Kidney (tissue), 22 donors: ENCODE measurements at places on chromosomes 1 and 21. TPM values are rescaled to one million over a fixed set of nuclear protein-coding genes. Genes with fewer than 3 reads are reported as not detected.

- H3K4me3 ChIP-seq, result no peak overlapping the region
- H3K36me3 ChIP-seq, result no peaks in the 10 kb centered on the region
- H3K27ac ChIP-seq, result no peak overlapping the region
Measured at GRCh38 chr1:64320922-64321614, 117.6 kb downstream of the UBE2U start.

DNA sequence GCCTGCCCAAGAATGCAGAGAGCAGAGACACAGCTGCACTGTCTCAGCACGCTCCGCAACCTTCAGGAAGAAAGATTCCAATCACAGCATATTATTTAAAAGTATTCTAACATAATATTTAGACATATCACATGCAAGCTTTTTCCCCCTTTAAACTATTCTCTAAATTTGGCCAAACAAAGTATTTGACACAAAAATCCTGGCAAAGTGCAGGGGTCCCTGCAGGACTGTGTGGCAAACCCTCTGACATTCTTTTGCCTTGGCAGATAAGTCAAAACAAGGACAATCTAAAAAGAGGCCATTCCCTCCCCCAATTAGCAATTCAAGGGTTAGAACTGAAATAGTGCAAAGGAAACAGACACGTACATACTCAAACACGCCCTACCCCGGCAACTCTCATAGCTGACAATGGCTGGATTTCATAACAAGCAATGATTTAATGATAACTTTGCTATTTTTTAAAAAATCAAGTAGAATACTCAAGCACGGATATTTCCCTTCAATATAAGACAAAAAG lies 225.3 kb downstream of the MRPL39 start:
- H3K27me3 ChIP-seq, result no peaks in the 10 kb centered on the region
- no peak overlapping the region for H3K27ac ChIP-seq
- no peaks in the 10 kb centered on the region for H3K36me3 ChIP-seq
- no peak overlapping the region for H3K4me3 ChIP-seq
- no peaks in the 10 kb centered on the region for H3K4me1 ChIP-seq

GRCh38 chr1:7831458-7831857 lies 21.4 kb downstream of the UTS2 start:
- H3K27me3 ChIP-seq, result no peaks in the 10 kb centered on the region
- H3K4me3 ChIP-seq, result no peak overlapping the region
- no peaks in the 10 kb centered on the region for H3K4me1 ChIP-seq
- DNase-seq, result no peak
- peaks cover 33% of the 10 kb centered on the region for H3K36me3 ChIP-seq

Gene PTGFRN
- polyA plus RNA-seq, result 16.4 TPM

Gene CNTN2
- polyA plus RNA-seq, result 0.15 TPM

GRCh38 chr21:43343095-43343991 lies 83.6 kb downstream of the SIK1 start:
- DNase-seq, result peak; percentile 91
- no peaks in the 10 kb centered on the region for H3K36me3 ChIP-seq
- H3K27ac ChIP-seq, result no peak overlapping the region
- H3K4me1 ChIP-seq, result peaks cover 9% of the 10 kb centered on the region
- H3K4me3 ChIP-seq, result no peak overlapping the region
- no peaks in the 10 kb centered on the region for H3K27me3 ChIP-seq

GRCh38 chr1:37161171-37161570 lies 126.9 kb upstream of the GRIK3 start:
- no peaks in the 10 kb centered on the region for H3K36me3 ChIP-seq
- H3K4me3 ChIP-seq, result no peak overlapping the region
- no peaks in the 10 kb centered on the region for H3K4me1 ChIP-seq

- no peak for DNase-seq
- H3K27ac ChIP-seq, result no peak overlapping the region
- no peak overlapping the region for H3K4me3 ChIP-seq
Measured at GRCh38 chr1:147651466-147651865, 18.9 kb downstream of the ACP6 start.

Gene SERINC2
- 99.2 TPM for polyA plus RNA-seq

Gene PLA2G2A
- polyA plus RNA-seq, result 0.52 TPM
